ENCODE measurements at places on chromosomes 3 and 15.

DNA sequence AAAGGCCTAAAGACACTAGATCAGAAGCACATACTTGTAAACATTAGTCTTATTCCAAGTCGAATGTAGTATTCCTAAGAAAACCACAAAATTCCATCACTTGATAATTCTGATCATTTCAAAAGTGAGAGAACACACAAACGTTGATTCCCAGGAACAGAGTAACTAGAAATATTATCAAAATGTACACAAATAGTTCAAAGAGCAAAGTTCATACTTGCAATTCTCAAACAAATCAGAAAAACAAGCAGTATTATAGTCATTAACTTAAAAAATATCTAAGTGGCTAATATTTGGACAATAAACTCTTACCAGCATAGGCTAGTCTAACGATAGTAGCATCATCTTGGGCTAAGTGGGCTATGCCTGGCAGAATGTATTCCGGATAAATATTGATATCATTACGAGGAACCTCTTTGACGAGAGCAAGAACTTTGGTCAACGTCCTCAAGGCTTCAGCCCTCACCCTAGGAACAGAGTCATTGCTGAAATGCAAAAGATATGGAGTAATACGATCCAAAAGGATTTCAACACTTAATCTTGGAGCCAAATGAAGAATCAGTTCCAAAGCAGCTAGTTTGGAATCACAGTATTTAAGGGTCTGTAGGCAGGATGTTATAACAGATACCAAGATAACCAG, 13.3 kb downstream of the PIK3R4 start:
- no peak for DNase-seq

GRCh38 chr3:71504250-71505036, 79.1 kb downstream of the FOXP1 start:
- peak; percentile 93 for DNase-seq

- DNase-seq = no peak
Observed at GRCh38 chr15:51267051-51267702, 71.2 kb downstream of the CYP19A1 start.

GRCh38 chr3:161700998-161701397, 204.4 kb downstream of the OTOL1 start:
- no peak for DNase-seq

- no peak for DNase-seq
Observed at GRCh38 chr3:24566927-24567326, 72.3 kb upstream of the THRB start.
